ENCODE measurements at places on chromosomes 7 and 10. TPM values are rescaled to one million over a fixed set of nuclear protein-coding genes. Genes with fewer than 3 reads are reported as not detected.

The FAM13C gene
- polyA plus RNA-seq = 27.4 TPM

The CYP2C9 gene
- polyA plus RNA-seq = not detected

The ADAM22 gene
- polyA plus RNA-seq = 9.1 TPM

The UCN3 gene
- not detected for polyA plus RNA-seq

The LAMB1 gene
- 406 TPM for polyA plus RNA-seq

The MALRD1 gene
- polyA plus RNA-seq = 0.57 TPM

The BUD23 gene
- polyA plus RNA-seq = 83.7 TPM

The CLCN1 gene
- 2.6 TPM for polyA plus RNA-seq

The ASAH2 gene
- 1.8 TPM for polyA plus RNA-seq

The PNLIPRP1 gene
- not detected for polyA plus RNA-seq

The SEMA3A gene
- polyA plus RNA-seq = 20.3 TPM

The HMX2 gene
- polyA plus RNA-seq = not detected

The C7orf57 gene
- 0.06 TPM for polyA plus RNA-seq

The FEZF1 gene
- polyA plus RNA-seq = not detected

The SHTN1 gene
- 4.9 TPM for polyA plus RNA-seq

The OPALIN gene
- polyA plus RNA-seq = not detected

The SEMA4G gene
- polyA plus RNA-seq = 6.7 TPM

The ANKRD2 gene
- 48.1 TPM for polyA plus RNA-seq

The ZNF365 gene
- polyA plus RNA-seq = 0.11 TPM

The EPO gene
- polyA plus RNA-seq = 0.18 TPM

The IDI2 gene
- polyA plus RNA-seq = 0.14 TPM

The AEBP1 gene
- polyA plus RNA-seq = 65.4 TPM

The ANXA11 gene
- 95.1 TPM for polyA plus RNA-seq

The PRKAG2 gene
- 12.3 TPM for polyA plus RNA-seq

The EVX1 gene
- polyA plus RNA-seq = not detected

Measured in forelimb muscle (tissue), 1 donor.